ENCODE measurements at places on chromosomes 7 and 10.
A peak's percentile ranks its signal among the peaks of the same experiment; 100 is the strongest.

DNA sequence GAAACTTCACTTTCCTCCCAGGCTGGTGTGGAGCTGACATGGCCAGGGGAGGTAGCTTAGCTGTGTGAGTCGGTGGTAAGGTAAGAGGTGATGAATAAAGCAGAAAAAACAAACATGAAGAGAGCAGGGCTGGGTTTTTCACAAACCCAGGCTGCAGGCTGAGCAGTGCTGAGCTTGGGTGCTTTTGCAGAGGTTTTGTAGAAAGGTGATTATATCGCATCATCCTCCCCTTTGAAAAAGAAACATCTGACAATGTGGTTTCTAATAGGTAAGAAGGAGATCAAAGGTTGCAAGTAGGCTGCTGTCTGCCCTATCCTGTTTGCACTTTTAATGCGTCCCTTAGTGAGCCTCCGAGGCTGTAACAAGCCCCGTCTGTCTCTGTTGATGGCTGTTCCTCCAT, 69.6 kb upstream of the GRM8 start:
- DNase-seq: no peak

- no peak for DNase-seq
Measured at GRCh38 chr10:120451968-120452367, 5.1 kb upstream of the PLPP4 start.

DNA sequence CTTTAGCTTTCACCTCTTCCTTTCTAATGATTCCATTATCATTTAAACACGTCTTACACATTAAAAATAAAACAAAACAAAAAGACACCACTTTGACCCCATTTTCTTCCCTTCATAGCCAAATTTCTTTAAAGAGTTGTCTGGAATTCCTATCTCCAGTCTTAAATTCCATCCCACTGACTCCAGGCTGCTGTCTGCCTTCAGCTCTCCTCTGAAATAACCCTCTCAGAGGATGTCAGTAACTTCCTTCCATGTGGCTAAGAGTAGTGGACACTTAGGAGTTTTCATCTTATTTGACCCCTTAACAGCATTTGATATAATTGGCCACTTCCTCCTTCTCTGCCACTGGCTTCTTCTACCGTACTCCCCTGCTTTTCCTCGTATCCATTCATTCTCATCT, 69.6 kb upstream of the MKX start:
- DNase-seq: no peak

DNA sequence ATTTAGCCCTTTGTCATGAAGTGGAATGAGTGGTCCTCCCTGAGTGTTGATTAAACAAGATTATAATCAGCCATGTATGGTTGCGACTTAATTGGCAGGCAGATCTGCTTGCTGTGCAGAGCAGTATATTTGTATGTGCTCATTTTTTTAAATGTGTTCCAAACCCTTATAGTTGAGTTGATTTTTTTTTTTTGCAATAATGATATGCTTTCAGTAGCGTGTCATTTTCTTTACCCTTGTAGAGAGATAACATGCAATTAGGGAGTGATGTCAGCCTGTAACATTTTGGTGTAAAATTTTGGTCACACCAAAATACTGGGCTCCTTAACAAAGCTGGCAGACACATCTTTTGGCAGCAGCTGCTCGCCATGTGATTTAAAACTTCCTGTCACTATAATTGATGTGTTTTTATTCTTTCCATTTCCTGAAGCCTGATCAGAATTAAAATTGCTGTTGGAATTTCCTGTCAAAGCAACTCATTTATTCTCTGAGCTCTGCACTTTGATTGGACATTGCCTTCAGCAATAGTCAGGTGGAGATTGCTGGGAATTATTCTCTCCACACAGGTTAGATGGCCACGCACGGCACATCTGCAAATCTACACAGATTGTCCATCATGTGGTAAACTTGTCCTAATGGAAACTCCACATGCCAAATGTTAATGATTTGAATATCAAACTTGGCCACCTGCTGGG, 125.3 kb downstream of the DYNC1I1 start:
- DNase-seq: no peak

GRCh38 chr7:94338921-94339371, 55.7 kb upstream of the COL1A2 start:
- no peak for DNase-seq

- peak; percentile 75 for DNase-seq
Measured at GRCh38 chr10:971150-971542, 17.1 kb upstream of the GTPBP4 start.

DNA sequence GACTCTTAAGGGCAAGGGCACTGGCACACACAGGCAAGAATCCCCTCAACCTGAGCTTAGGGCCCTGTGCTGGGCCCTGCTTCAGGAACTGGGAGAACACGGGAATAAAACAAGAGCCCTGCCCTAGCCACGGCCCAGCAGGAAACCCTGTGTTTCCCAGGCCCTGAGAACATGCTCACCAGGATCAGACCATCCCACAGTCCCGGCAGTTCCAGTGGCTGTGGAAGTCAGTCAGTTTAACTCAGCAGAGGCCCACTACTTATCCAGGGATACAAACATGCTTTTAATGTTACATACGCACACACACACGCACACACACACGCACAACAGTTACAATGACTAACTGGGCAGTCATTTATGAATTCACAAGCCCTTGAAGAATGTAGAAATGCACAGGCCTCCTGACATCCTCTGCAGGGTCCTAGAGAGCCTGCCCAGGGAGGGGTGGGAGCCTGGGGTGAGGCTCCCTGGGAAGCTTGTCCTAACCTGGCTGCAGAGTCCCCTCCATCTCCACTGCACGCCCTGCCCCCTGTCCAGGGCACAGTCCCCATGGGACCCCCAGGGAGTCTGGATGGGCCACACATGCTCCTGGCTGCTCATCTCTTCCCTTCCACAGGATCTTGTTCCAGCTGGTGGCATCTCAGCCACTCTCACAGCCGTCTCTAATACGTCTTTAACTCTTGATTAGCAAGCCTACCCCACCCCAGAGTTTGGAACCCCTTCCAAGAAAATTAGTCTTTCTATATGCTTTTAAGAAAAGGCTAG, 97.6 kb downstream of the TCERG1L start:
- no peak for DNase-seq

GRCh38 chr7:44060091-44060947, 5.0 kb downstream of the PGAM2 start:
- no peak for DNase-seq

- DNase-seq: no peak
Measured at GRCh38 chr10:93445978-93446720, 36.0 kb downstream of the MYOF start.

DNA sequence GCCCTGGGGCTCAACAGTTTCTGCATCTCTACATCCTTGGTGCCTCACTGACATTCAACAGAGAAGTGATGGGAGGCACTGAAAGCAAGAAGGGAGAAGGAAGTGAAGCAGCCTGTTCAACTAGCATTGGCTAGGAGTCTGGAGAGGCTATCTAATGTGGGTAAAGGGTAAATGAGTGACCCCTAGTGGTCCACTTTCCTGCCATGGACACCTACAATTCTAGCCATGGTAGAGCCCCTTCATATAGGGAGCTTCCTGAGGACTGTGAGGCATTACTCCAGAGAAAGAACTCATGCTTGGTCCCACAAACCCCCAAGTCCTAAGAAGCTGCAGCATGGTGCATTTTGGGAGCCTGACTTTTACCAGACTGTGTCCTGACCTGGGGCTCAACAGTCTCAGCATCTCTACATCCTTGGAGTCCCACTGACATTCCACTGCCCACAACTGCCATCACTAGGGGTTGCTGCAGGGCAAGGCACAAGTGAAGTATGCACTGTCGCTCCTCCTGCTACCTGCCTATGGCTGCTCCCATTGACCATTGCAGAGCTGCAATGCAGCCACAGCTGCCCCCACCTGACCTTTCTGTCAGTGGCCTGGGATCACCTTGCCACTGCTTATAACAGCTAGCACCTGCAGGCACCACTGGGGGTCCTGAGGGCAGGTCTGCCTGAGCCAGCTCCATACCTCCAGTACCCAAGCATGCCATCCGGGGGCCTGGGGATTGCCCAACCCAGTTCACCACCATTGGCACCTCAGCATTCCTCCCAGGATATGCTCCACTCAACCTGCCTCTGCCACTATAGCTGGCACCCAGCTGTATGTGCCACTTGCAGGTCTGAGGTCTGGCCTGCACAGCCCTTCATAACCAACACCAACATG, 44.1 kb upstream of the CDK6 start:
- DNase-seq: peak; percentile 56

DNA sequence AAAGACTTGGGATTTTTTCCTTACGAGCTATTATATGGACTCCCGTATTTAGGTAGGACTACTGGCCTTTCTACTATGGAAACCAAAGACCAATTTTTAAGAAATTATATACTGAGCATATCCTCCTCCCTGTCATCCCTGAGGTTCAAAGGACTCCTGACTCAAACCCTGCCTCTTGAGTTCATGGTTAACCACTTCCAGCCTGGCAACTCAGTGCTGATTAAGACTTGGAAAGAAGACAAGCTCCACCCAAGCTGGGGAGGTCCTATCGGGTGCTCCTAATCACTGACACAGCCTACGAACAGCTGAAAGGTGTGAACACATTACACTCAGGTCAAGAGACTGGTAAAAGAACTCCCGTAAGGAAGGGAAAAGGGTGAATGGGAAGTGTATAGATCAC, 66.8 kb downstream of the LYZL2 start:
- DNase-seq: no peak

DNA sequence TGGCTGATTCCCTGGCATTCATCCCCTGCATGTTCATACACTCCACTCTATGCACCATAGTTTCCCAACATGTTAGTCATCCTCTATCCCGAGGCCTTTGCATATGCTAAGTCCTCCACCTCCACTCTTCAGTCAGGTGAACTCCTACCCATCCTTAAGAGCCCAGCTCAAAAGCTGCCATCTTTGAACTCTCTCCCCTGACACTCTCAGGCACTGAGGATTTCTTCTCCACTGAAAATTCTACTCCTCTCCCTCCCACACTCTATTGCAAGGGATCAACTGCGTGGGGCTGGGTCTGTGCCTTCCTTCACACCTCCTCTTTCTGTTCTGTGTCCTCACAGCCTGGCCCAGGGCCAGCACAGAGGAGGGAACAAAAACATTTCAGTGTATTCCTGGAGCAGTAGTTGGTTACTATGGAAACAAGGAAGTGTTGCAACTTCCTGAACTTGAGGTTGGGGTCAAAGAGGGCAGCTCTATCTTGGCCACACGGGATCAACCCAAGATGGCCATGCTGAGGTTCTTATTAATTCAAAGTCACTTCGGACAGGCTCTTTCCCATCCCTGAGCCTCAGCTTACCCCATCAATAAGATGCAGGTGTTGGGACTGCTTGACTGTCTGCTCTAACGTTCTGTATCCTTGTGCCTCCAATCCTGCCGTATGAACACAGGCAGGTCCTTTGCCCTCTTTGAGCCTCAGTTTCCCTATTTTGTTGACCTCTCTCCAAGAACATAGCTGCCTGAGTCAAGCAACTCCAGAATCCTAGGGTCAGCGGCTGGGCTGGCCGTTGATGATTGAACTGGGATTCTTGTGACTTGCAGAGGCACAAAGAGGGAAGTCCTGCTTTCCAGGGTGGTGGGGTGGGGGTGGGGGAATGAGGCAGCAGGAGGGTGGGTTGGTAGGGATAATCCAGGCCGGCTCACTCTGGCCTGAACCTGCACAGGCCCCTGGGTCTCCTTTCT, 15.5 kb downstream of the ZMIZ1 start:
- peak; percentile 90 for DNase-seq

- no peak for DNase-seq
Measured at GRCh38 chr7:51356849-51357516, 40.4 kb upstream of the COBL start.

- no peak for DNase-seq
Measured at GRCh38 chr10:127997271-127997670, 90.4 kb downstream of the PTPRE start.

- no peak for DNase-seq
Measured at GRCh38 chr10:124654686-124655085, 89.5 kb downstream of the FAM53B start.

DNA sequence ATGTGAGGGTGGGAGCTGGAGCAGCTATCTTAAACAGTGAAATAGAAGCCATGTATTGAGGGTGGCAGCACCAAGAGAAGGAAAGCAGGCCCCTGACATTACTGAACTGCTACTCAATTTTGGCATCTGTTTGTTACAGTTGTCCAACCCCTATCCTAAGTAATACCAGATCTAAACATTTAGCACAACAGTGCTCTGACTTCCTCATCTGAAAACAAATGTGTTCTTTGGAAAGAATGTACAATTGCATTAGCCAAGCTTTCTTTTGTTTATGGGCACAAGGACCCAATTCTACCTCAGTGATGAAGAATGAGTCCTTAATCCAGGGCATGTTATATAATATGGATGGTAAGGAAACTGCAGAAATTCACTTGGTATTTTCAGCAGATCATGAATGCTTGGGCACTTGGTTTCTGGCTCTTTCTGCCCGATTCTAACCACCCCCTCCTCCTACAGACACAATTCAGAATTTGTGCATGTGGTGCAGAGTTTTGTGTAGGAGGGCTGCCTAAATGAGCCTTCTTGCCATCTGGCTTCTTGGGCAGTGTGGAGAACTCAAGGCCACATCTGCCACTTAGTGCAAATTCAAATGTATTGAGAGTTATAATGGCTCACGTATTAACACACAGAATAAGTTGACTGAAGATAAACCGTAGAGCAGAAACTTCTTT, 36.9 kb upstream of the KMT2E start:
- DNase-seq: no peak

DNA sequence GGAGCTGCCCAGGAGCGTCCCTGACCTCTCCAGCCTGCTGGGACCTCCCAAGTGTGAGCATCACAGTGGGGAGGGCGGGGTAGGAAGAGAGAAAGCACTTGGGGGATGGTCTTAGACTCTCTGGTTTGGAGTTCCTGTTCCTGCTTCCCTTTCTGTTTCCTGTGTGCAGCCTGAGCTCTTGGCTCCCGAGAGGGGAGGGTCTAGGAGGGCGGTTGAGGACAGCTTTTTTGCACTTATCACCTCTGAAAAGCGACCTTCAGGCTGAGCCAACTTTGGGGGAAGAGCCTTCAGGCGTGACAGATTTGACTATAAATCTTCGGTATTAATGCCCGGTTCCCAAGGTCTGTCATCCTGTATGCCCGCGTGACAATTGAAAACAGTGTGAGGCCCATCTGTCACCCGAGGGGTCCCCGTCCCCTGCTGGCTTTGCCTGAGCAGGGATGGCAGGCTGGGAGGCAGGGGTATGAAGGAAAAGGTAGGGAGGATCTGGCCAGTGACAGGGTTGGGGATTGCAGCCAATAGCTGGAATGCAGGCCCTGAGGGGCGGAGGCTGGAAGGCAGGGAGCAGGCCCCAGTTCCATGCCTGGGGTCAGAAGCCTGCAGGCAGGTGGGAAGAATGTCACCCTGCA, 78.6 kb downstream of the CDH23 start:
- DNase-seq: peak; percentile 23

DNA sequence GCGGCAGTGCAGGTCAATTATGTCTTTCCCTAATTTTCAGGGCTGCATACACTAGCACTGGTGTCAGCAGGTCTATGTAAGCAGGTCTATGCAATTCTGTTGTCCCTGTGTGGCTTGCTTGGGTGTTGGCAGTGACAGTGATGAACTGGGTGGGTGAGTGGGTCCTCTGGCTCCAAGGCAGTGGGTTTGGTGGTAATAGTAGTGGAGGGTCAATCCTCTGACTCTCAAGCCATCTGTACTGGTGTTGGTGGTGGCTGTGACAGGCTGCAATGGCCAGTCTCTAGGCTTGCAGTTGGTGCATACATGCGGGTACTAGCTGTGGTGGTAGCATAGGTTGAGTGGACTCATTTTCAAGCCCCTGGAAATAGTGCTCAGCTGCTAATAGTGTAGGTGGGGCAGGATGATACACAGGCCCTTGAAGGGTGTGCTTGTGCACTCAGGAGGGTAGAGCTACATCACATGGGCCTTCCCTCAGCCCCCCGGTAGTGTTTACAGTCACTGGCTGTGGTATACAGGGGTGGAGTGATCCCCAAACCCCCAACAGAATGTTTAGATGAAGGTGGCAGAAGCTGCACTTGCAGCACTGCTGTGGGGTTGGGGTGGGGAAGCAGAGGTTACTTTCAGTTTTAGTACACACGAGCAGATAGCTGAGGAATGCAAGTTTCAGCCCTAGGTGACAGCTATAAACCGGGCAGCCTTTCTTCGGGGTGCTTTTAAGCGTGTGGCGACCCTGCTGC, 331.3 kb downstream of the PCDH15 start:
- DNase-seq: no peak
